ENCODE measurements at places on chromosomes 5 and 9. TPM values are rescaled to one million over a fixed set of nuclear protein-coding genes. Genes with fewer than 3 reads are reported as not detected.

Gene PCDHGC4
- total RNA-seq = 4.8 TPM

DNA sequence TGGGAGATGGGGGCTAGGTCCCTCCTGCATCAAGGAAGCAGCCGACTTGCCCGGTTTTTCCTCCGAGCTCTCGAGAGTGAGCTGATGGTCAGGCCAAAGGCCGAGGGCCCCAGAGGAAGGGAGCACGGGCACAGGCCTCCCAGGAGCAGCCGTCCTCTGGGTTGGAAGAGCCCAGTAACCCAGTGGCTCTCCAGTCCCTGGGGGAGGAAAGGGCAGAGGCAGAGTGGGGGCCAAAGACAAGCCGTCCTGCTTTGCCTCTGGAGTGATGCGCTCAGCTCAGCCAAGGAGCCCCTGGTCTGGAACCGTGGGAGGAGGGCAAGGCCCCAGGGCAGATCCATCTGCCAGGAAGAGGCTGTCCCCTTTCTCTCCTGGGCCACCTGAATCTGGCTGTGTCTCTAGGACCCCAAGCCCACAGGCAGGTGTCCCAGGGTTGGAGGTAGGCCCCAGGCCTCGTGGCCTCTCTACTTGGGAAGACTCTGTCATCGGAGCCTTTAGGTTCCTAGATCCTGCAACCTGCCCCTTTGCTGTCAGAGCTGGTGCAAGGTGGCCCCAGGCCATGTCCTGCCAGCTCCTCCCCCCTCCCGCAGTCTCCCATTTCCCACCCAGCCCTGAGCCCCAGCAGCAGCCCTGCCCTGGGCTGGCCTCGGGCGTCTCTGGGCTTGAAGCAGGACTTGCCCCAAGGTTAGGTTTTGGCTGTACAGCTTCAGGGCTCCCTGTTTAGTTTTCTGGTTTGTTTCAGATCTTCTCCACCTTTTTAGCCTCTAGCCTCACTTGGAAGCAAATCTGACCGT is 224.1 kb downstream of the CACNA1B start:
- no peak for DNase-seq

Gene HBEGF
- total RNA-seq = 30.8 TPM

GRCh38 chr9:31135567-31135966 is 1248.9 kb upstream of the ACO1 start:
- DNase-seq = no peak

GRCh38 chr9:15293804-15294316 is 13.2 kb downstream of the TTC39B start:
- DNase-seq = peak; percentile 65

Gene MYO10
- 24.1 TPM for total RNA-seq

Gene RORB
- 1.7 TPM for total RNA-seq

Gene CDC20B
- total RNA-seq = 0.96 TPM

Gene CD14
- 66.7 TPM for total RNA-seq

Gene FCN2
- total RNA-seq = not detected

GRCh38 chr5:181204113-181204825 is 727 bp downstream of the TRIM7 start:
- DNase-seq = peak; percentile 26

DNA sequence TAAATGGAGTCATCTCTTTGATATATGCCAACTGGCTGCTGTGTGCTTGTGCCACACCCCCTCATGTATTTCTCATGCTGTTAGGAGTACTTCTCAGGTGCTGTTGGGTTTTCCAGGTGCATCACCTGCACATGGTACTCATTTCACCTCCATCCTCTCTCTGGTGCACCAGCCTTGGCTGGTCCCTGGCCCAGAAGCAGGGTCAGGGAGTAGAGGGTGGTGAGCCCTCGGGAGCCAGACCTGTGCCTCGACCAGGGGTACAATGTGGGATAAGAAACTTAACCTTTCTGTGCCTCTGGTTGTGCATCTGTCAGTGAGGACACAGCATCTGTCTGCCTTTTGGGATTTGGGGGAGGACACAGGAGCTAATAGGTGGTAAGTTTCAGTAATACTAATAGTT is 38.5 kb downstream of the SECISBP2 start:
- DNase-seq = no peak

Gene ANKRD33B
- total RNA-seq = 7.2 TPM

GRCh38 chr9:99058964-99059921 is 45.7 kb upstream of the TGFBR1 start:
- DNase-seq = peak; percentile 58

Gene KIF12
- total RNA-seq = not detected

GRCh38 chr5:42889311-42889933 is 77.7 kb upstream of the SELENOP start:
- peak; percentile 87 for DNase-seq

Gene ACOT12
- 4.6 TPM for total RNA-seq

Gene FOXD4L5
- total RNA-seq = 0.24 TPM

DNA sequence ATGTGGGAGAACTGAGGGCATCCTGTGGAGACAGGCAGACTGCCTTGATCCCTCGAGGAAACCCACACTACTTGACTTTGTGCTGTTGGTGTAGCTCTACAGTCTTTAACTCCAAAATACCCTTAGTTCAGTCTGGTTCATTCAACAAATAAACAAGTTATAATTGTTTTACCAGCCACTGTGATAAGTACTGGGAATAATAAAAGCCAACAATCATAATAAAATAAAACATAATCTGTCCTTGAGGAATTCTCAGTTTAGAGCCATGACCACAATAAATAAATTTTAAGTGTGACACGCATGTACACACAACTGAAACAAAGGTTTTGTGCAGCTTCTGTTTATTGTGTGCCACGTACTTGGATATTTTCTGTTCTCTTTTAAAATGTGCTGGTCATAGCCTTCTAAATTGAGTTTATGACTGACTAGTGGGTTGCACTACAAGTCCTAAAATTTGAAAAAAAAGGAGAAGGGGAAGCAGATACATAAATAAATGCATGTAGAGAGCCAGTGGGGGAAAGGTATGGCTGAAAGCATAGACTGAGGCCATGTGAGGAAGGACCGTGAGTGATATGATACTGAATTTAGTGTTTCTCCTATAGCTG is 6.2 kb upstream of the SCAMP1 start:
- DNase-seq = no peak

DNA sequence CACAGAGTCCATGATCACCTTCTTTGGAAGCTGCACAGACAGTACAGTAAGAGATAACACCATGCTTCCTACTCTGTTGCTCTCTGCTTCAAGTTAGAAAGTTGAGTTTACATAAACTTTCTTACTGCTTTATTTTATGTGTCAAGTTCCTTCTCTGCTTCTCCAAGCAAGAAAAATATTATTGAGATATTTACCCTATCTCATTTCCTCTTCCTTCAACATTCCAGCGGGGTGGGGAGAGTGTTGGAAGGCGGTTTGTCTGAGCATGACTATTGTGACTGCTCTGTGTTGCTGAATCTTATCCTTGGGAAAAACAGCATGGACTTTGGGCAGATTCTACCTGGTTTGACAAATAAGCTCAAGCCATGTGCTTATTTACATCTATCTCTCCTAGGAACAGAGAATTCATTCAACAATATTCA is 66.9 kb upstream of the EPB41L4A start:
- peak; percentile 54 for DNase-seq

Gene FGF10
- total RNA-seq = 48.9 TPM
